GM12891 (cell line): ENCODE measurements at places on chromosomes 4 and X.

DNA sequence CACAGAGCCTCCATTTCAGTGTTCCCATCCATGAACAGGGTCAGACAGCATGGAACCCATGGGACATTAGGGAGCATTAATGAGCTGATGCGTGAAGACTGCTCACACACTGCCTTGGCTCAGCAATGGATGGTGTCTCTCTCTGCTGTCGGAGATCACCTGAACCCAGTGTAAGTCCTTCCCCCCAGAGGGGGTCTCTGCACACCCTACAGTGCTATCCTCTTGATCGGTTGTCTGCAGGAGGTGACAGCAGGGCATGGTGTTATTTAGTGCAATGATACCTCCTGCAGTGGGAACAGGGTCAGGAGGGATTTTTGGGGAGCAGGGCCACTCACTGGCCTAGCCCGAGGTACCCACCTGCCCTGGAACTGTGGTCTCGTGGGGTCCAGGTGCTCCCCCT lies 25.6 kb downstream of the APELA start:
- DNase-seq = no peak

DNA sequence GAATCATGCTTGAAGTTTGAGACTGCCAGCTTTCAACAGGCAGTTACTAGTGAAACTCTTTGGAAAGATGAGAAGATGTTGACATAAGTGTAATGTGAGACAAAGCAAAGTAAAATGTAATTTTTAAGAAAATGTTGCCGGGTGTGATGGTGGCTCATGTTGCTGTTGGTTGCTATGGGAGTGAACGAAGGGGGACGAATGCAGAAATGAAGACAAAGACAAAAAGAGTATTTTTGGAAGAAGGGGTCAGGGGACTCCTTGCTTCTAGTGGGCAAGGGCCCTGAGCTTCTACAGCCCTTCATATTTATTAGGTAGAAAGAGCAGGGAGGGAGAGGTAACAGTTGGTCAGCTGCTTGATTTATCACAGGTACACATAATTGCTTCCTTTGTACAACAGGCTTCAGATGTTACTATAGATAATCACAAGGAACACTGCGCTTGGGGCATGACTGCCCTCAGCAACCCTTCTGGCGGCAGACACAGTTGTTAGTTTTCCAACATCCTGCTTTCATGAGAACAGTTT lies 11.9 kb upstream of the UGDH start:
- no peak for DNase-seq

DNA sequence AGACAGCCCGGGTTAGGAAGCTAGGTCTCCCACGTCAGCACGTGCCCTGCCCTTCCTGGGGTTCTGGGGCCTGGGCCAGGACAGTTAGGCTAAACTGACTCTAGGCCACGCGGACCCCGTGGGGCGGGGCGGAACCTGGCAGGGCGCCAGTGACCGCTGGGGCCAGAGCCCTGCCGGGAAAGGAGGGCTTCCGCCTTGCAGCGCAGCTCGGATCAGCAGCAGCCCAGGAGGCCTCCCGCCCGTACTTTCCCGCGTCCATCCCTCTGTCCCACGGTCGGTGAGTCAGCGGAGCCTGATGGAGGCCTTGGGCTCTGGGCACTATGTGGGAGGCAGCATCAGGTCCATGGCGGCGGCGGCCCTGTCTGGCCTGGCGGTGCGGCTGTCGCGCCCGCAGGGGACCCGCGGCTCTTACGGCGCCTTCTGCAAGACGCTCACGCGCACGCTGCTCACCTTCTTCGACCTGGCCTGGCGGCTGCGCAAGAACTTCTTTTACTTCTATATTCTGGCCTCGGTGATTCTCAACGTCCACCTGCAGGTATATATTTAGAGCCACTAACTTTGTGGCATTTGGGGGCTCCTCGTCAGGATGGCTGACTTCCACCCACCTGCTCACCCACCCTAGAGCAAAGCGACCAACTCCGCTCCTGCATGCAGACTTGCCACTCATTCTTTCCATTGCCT lies at the start of gene SMIM10:
TSS of gene SMIM10 (plus strand) at position 191 of the 681 bp plus-strand sequence. CDS start at position 296, 105 bp downstream.
- DNase-seq = peak; percentile 24

- no peak for DNase-seq
Observed at GRCh38 chr4:1720163-1720983, 750 bp downstream of the TMEM129 start.

GRCh38 chr4:180809439-180809838 lies 1433.8 kb upstream of the TENM3 start:
- DNase-seq = no peak

- no peak for DNase-seq
Observed at GRCh38 chrX:15694941-15695451, 30.4 kb upstream of the CLTRN start.

DNA sequence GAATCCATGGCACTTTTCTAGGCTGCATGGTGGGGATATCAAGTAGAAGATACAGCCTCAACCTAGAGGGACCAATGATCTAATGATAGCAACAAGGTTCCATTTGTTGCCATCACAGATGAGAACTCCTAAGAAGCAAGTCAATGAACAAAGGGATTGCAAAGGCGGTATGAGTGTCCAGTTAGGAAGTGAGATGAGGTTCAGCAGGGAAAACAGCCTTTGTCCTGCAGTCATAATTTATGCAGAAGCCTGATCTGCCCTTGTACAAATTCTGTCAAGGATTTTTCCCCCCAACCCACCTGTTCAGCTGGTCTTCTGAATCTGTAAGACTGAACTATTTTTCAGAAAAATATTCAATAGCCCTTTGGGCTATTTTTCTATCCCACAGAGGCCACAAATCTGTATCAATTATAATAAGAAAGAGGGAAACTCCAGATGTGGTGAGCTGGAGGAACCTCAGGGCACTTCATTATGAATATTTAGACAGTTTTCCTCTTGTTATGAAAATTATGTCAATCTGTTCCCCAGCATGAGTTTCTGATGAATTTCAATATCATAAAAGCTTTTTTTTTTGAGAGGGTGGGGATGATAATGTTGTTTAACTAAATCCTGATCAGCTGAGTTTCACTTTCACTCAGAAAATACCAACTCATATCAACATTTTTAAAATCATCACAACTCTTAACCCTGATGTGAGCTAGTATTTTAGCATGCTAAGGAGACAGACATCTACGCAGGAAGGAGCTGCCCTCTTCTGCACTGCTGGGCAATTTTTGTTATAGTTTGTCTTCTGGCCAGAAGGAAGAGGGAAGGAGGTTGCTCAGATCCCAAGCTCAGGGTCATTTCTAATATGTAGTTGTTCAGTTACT lies 127.2 kb upstream of the MAP3K15 start:
- no peak for DNase-seq

- DNase-seq = no peak
Observed at GRCh38 chr4:14743172-14743571, 259.1 kb upstream of the CPEB2 start.

DNA sequence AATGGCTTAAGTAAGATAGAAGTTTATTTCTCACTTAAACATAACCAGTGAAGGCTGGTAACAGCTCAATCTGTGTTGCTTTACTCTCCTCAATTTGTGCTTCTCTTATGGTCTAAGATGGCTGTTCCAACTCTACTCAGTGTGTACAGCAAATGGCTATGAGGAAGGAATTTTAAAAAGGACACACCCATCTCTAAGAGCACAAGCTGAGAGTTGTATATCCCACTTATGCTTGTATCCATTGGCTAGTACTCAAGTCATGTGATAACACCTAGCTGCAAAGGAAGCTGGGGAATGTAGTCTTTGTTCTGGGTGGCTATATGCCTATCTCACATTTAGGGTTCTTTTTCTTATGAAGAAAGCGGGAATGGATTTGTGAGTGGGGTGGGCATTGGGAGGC lies 63.3 kb downstream of the GPAT3 start:
- no peak for DNase-seq
